ENCODE measurements at places on chromosomes 13 and 19.

- DNase-seq, result no peak
Measured at GRCh38 chr13:73676550-73677047, 457.6 kb downstream of the KLF12 start.

GRCh38 chr13:106090001-106090400 is 445.5 kb downstream of the EFNB2 start:
- no peak for DNase-seq

DNA sequence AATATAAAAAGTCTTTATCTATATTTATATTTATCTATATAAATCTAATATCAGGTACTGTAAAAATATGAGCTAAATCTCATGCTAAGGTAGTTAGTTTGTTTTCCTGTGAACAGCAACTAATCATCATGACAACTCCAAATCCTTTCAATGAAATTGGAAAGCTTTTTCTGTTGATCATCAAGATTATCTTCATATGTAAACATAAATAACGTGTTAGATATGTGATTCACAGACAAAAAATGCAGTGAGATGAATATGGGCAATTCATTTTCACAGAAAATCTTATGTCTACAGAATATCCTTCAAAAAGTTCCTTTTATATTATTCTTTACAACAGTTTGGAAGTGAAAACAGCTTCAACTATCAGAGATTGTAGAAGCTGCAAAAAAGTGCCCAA is 41.7 kb upstream of the EEF1AKMT1 start:
- no peak for DNase-seq

DNA sequence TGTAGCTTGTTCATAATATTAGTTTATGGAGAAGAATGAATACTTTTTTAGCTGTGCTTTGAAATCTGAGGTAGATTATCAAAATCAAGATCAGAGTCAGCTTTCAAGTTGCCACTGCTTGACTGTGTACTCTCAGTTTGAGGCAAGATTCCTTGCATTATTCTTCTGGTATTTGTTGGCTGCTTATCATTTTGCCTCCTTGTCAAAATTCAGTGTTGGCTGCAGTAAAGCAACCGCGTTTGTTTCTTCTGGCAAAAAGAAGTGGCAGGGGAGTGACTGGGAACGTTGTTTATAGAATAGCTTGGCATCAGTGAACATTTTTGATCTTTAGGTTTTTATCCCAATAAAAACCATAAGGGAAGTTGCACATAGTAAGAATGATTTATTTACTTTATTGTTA is 419.3 kb upstream of the GPC6 start:
- no peak for DNase-seq

DNA sequence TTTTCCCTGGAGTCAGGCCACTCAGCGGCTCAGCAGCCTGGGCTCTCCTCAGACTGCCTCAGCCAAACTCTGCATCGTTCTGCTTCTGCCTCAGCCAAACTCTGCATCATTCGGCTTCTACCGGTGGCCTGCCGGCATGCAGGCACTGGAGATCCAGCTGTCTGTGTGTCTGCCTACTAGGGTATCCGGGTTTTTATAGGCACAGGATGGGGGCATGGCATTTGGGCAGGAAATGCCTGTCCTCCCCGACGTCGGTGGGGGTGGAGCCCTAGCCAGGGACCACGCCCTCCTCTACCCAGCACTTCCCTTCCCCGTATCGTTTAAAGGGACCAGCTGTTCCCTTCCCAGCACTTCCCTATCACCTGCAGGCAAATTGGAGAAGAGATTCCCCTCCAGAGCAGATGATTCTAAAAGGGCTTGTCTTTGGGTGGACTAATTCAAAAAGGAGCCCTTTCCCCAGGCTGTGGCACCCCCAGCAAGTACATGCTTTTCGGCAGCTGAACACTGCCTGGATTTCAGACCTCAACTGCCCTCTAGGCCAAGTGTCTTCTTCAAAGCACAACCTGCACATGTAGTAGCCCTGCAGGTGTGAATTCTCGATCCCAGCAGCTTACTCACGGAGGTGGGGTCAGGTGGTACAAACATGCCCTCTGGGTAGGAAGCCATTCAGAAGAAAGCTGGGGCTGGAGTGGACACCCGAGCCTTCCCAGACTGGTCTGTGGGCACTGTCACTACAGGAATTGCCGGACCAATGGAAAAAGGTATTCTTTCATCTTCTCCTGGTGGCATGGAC is 25.4 kb upstream of the GPR12 start:
- DNase-seq, result no peak

DNA sequence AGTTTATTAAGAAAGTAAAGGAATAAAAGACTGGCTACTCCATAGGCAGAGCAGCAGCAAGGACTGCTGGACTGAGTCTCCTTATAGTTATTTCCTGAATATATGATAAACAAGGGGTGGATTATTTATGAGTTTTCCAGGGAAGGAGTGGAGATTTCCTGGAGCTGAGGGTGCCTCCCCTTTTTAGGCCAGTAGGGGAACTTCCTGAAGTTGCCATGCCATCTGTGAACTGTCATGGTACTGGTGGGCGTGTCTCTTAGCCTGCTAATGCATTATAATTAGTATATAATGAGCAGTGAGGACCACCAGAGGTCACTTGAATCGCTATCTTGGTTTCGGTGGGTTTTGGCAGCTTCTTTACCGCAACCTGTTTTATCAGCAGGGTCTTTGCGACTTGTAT is 13.5 kb downstream of the ZSCAN5A start:
- no peak for DNase-seq

GRCh38 chr13:93227878-93228642 is 1.5 kb downstream of the GPC6 start:
- DNase-seq, result peak; percentile 88

DNA sequence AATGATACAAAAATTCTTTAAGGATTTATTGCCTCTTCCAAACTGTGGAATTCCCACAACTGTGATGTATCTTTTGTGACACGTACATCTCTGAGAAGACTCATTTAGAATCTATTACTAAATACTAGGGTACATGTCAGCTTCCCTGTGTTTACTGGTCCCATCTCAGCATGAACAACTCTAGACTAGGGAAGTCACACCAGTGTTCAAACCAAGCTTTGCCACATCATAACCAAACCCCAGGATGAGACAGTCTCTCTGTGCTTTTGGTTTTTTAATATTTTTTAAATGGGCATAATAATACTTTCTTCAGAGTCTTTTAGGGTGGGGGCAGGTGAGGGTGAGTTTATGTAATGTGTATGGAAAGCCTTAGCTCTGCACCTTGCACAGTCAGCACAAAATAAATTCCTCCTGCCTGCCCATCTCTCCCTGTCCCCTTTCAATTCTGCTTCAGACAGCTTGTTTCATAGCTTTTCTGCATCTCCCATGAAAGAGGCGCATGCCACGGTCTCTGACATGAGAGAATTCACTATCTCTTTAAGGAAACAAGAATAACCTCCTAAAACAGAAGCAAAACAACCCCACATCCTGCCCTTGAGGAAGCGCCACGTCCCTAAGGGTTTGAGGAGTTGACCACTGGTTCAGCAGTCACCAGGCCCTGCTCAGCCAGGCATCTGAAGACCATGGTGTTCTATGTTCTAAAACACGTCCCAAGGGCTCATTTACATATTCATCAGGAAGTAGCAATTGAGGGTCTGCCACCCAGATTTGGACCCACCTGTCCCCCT is 174.5 kb downstream of the USP12 start:
- no peak for DNase-seq

- no peak for DNase-seq
Measured at GRCh38 chr13:25046985-25047511, 48.9 kb upstream of the PABPC3 start.

DNA sequence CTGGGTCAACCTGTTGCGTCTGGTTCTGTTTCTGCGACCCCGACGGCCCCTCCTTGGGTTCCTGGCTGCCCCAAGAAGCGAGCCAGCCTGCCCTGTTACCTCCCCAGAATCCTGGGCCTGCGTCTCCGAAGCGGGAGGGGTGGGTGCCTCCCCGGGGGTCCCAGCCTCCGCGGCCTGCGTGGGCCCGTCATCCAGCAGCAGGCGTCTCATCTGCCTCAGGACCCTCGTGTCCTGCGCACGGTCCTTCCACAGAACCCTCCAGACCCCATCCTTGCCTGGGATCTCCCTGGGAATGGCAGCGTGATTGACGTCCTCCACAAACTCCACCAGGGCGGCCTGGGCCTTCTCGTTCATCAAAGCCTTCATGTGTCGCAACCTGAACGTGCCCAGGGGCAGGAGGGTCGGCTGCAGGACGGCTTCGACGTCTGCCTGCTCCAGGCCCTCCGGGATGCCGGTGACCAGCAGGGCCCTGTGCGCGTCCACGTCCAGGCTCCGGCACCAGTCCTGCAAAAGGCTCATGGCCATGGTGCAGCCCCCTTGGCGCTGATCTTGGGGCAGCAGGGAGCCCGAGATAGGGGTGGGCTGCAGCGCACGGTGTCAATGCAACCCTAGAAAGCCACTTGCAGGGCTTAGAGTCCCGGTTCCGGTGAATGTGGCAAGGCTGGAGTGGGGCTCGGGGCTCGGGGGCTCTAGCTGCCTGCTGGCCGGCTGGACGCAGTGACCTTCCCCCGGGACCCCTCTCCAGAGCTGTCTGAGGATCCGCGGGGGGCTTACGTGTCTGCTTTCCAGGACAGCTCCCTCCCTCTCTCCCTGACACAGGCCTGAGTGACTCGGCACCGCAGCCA is 504 bp downstream of the PNMA8B start:
- no peak for DNase-seq

GRCh38 chr19:37564624-37565369 is 29.8 kb downstream of the ZNF571 start:
- no peak for DNase-seq

- no peak for DNase-seq
Measured at GRCh38 chr13:109652531-109652930, 133.9 kb downstream of the IRS2 start.

- no peak for DNase-seq
Measured at GRCh38 chr19:3403489-3404323, 37.3 kb downstream of the NFIC start.

DNA sequence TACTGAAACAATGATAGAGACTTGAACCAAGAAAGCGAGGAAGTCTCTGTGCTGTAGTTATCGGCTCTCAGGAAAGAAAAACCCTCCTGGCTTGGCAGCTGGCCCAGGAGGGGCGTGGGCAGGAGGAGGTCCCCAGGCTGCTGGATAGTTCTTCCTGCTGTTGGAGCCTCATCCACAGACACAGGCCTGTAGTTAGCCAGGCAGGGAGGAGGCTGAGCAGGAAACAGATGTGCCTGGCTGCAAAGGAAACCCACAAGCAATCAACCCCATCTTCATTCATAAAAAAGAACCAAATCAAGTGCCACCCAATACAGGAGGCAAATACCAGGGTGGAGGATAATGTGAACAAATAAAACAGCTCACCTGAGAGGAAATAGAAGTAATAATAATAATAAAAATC is 86.2 kb downstream of the IRS2 start:
- peak; percentile 98 for DNase-seq

- no peak for DNase-seq
Measured at GRCh38 chr13:94722609-94723345, 10.4 kb upstream of the SOX21 start.

DNA sequence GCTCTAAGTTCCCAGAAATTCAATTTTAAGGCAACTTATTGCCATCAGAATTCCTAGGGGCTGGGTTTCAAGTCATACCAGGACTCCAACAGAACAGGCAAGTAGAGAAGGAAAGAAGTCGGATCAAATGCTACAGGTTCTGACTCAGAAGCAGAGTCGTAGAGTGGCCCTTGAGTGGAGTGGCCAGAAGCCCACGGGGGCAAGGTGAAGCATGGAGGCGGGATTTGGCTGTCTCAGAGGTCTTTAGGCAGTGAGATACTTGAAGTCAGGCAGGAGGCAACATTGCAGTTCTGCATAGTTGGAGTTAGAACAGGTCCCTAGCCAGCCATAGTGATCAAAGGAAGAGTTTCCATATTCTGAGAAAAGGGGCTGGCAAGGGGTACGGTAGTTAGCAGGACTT is 111.6 kb downstream of the NHLRC3 start:
- DNase-seq, result peak; percentile 61

GRCh38 chr19:48544856-48545750 is 6.9 kb upstream of the SULT2B1 start:
- no peak for DNase-seq

GRCh38 chr19:13039211-13039789 is 44.0 kb downstream of the NFIX start:
- no peak for DNase-seq

- DNase-seq, result no peak
Measured at GRCh38 chr13:28220166-28220565, 81.8 kb downstream of the PAN3 start.

- DNase-seq, result no peak
Measured at GRCh38 chr13:113608967-113609533, 24.5 kb downstream of the TFDP1 start.

GRCh38 chr13:98910501-98910951 is 67.3 kb downstream of the DOCK9 start:
- DNase-seq, result no peak

DNA sequence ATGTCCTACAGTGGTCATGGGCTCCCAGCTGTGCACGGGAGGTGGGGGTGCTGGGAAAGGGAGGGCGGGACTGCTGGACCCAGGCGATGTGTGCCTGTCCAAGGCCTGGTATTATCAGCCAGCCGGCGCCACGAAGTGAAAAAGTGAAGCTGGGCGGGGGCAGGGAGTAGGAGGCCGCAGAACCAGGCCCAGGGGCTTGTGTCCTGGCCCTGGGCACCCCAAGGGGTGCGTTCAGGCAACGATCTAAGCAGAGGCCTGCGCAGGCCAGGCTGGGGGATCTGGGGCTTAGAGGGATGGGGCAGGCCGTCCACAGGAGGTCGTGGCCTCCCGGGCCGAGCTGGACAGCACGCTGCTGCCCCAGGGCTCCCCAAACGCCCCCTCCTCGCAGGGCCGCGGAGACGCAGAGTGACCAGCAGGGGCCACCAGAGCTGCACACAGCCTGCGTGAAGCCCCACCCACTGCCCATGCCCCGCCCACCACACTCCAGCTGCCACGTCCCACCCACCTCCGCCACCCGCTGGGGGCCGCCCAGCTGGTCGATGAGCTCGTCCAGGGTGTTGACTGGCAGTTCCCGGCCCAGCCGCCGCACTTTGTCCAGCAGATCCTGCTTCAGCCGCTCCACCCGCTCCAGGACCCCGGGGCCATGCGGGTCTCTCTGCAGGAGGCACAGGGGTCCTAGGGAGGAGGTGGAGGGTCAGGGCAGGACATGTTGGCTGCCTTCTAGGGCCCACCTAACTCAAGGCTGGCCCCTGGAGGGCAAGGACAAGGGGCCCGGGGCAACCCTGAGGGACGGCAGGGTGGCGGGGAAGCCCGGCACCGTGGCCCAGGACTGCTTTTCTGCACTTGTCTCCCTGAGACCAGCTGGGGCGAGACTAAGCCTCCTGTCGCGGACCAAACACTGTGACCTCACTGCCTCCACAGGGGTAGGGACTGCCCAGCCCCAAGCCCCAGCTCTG is 9.5 kb downstream of the GPX4 start:
- no peak for DNase-seq

- no peak for DNase-seq
Measured at GRCh38 chr13:25860862-25861261, 191.0 kb downstream of the SHISA2 start.

DNA sequence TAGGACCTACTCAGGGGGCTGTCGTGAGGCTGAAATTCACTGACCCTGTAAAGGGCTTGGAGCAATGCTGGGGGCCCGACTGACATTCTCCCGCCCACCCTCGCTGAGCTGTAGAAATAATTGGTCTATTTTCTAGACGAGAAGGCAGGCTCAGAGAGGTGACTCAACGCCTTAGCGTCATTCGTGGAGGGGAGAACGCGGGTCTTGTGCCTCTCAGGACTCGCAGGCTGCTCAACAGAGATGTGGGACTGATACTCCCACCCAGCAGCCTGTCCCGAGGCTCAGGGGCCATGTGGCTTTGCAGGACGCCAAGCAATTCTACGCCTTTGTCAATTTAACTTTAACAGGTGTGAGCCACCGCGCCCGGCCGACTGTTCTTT is 23.6 kb upstream of the ASPDH start:
- no peak for DNase-seq

All from DMS79 (cell line).